ENCODE measurements at places on chromosomes 7 and 10. TPM values are rescaled to one million over a fixed set of nuclear protein-coding genes. Genes with fewer than 3 reads are reported as not detected.
A peak's percentile ranks its signal among the peaks of the same experiment; 100 is the strongest.

The ZNF503 gene
- not detected for total RNA-seq

The SEPTIN14 gene
- not detected for total RNA-seq

DNA sequence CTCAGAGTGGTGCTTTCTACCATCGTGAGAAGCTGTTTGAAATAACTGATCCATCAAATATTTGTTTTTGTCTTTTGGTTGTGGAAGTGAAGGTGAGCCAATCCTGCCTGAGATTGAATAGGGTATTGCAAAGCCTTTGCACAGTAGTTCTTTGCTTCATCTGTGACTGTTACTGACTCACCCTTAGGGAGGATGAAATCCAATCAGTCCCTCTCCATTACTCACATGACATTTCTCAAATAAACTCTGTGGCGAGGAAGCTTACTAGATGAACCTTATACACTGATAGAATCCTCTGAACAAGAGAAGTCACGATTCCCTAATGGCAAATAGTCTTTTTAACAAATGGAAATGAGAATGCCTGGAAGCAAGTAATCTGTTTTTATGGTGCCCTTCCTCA lies 31.9 kb downstream of the HEPACAM2 start:
- DNase-seq = no peak

GRCh38 chr10:60162631-60163030 lies 227.0 kb downstream of the ANK3 start:
- peak; percentile 56 for DNase-seq

DNA sequence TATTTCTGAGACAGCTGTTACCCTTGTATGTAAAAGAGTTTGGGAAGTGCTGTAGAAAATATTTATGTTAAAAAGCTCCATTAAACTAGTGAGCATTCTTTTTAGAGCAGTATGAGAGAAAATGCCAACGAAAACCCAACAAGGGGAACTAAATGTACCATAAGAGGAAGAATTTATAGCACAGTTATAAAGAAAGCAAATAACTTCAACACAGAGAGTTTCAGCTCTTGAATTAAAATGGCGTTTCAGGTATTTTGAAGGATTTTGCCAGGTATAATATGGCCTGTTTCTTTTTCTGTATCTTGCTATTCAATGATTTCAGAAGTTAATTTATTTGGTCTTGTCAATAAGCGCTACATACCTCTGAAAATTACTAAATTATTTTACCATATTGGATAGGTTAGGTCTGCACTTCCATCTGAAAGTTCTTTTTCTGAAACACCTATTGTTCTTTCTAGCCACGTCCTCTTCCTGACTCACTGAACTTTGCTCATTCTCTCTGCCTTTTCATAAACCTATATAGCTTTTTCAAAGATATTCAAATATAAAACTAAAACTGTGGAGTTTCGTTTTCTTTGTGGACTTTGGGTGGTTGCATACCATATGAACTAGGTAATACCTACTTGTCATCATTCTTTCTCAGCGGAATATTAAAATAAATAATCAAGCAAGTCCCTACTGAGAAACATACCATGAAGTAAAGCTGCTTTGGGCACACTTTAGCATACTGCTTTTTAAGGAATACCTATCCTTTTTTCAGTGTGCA lies 136.1 kb downstream of the SEMA3A start:
- no peak for DNase-seq

- no peak for DNase-seq
Observed at GRCh38 chr10:119469846-119470245, 72.7 kb downstream of the RGS10 start.

GRCh38 chr7:55570218-55570873 lies 2.0 kb downstream of the VOPP1 start:
- DNase-seq = no peak

- DNase-seq = no peak
Observed at GRCh38 chr7:144390481-144390880, 13.0 kb downstream of the NOBOX start.

All from Karpas-422 (cell line).